Hepatic stellate cell (primary cell): ENCODE measurements at places on chromosomes 6 and 20.
A peak's percentile ranks its signal among the peaks of the same experiment; 100 is the strongest.

DNA sequence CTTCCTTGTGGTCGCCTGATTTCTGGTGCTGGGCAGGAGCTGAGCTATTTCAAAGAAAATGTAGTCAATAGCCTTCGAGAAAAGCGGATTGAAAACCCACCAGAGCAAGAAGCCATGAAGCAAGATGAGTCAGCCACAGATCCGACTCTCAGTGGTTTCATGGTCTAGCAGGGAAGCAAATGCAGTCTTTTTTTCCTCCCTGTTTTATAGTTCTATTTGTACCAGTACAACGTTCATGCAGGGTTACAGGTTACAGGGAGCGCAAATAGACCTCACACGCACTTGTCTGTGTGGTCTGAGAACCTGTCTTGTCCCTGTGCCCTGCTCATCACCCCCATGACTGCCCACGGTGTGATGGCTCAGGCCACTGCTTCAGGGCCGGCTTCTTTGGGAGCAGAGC lies 309.8 kb upstream of the SUPT3H start:
- no peak for DNase-seq

- DNase-seq: no peak
These were observed 186.7 kb upstream of the PDE10A start for GRCh38 chr6:165849534-165850430.

DNA sequence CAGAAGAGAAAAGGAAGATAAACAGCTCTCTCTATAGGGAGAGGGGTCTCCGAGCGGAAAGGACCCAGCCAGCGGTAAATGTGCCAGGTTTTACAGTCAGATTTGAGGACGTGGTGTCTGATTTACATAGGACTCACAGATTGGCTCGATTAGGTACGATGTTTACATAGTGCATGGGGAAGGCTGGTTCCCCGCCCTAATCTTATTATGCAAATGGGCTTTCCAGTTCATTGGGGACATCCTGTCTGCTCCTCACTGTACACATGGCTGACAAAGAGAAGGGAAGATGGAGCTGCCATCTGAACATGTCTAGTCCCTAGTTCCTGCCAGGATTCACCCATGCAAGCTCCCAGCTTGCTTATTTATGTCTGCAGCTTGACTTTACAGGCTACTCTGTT lies 119.9 kb downstream of the RNF144B start:
- DNase-seq: no peak

DNA sequence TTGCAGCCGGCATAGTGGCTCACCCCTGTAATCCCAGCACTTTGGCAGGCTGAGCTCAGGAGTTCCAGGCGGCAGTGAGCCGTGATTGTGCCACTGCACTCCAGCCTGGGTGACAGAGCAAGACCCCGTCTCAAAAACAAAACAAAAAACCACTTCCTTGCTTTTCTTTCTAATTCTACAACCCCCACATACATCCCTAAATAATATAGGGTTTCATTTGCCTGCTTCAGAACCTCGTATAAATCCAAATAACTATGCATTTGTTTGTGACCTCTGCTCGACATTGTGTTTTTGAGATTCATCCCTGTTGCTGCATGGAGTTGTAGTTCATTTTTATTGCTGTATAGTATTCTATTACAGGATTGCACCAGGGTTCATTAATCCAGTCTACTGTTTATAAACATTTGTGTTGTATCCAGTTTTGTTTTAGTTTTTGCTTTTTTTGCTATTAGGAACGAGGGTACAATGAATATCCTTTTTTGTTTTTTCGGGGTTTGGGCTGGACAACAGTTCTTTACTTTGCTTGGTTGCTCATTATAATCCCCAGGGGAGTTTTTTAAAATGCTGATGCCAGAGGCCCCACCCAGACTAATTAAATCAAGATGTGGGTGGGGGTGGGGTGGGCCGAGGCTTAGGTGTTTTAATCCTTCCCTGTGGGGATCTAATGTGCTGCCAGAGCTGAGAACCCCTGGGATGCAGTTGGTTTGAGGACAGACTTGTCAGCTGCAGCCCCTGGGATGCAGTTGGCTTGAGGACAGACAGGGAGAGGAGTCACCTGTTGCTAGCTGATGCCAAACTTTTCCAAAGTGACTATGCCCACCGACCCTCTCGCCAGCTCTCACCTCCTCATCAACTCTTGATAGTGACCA lies 2.4 kb upstream of the SNAI1 start:
- DNase-seq: no peak

DNA sequence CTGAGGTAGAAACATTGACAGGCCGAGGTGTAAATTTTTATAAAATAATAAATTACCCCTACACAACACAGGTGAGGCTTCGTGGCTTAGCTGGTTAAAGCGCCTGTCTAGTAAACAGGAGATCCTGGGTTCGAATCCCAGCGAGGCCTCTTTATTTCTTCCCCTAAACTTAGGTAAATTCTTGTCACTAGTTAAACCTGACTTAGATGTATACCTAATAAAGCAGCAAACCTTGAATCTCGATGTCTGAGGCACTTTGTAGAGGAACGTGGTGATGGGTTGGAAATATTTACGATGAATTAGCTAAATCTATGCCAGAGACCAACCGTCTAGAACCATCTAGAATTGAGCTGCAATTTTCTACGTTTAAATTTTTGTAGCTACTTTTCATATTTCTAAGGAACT lies 185.6 kb downstream of the OR2B2 start:
- no peak for DNase-seq

DNA sequence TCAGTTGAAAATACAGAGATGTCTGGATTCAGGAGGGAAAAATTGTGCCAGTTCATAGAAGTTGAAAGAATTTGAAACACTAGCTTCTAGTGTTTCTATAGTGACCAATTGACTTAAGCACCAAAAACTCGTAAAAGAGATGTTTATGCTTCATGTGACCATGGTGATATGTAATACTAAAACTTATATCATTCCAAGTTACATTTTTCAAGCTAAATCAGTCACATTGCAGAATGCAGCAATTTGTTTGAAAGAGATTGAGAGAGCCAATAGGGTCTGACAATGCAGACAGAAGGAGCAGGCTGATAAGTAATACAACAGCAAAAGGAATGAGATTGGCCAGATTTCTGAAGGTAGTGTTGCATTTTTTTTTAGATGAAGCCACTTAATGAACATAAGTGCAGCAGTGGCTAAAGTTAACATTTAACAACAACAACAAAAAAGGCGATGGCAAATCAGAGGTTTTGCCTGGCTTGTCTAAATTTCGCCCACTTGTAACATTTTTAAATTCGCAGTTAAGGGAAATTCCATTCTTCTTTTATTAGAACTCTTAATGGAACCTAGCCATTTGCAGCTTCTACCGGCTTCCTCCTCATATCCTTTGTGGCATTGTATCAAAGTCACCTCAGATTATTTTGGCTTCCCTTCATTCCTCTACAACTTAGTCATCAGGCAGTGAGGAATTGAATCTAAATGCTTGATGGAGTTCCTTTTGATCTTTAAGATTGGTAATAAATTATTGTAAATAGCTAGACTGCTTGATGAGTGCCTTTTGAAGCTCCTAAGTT lies 484.0 kb upstream of the SOX4 start:
- DNase-seq: peak; percentile 13

GRCh38 chr6:6629402-6629801 lies 40.9 kb downstream of the LY86 start:
- DNase-seq: no peak

DNA sequence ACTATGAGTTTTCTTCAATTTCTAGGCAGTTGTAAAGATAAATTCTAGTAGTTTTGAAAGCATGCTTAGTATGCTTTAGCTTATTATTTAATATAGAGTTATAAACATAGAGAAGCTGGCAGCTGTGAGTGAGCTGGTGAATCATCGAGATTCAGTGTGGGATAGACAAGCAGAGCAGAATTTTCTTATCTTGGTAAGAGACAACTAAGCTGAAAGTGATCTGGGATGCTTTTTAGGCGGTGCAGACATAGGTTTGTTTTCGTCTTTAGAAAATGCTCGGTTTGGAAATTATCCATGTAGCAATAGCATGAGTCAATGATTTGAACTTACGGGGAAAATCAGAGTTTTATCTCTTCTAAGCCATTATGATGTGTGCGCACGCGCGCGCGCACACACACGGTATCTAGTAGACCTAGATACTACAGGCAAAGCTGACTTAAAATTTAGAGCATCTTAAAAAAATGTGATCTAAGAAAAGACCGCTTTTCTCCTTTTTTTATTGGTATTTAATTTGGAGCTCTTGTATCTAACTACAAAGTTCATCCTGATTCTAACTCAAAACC lies 128.3 kb upstream of the MAP3K7 start:
- DNase-seq: no peak

- DNase-seq: no peak
These were observed 134.2 kb upstream of the BMP5 start for GRCh38 chr6:56009636-56010035.

- no peak for DNase-seq
These were observed 88.0 kb upstream of the RPS6KA2 start for GRCh38 chr6:166715065-166715464.

GRCh38 chr6:3090013-3090412 lies 21.7 kb downstream of the RIPK1 start:
- no peak for DNase-seq
